ENCODE measurements at places on chromosomes 2 and 18.
A peak's percentile ranks its signal among the peaks of the same experiment; 100 is the strongest.

DNA sequence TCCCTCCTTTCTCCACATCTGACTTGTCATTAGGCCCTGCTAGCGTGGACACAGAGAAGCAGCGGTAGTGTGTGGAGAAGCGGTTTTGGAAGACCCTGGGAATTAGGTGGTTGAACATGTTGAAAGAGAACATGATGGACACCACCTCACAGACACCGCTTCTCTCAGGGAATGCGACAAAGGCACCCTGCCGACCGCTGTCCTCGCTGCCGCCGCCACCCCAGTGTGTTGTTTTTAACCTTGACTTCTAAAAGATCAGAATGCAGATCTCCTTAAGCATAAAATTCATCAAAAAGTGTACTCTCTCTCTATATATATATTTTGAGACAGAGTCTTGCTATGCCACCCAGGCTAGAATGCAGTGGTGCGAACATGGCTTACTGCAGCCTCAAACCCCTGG is 33.2 kb downstream of the AQP4 start:
- no peak for DNase-seq

DNA sequence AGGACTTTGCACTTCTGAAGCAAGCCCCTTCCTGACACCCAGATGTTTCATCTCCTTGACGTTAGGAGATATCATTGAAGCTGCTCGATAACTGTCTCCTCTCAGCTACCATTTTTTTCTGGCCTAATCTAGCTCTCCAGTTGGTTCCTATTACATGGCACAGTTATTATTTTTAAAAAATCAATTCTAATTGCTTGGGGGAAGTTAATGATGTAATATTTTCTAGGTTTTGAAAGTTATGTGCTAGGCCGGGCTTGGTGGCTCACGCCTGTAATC is 22.5 kb upstream of the RAB31 start:
- no peak for DNase-seq

GRCh38 chr2:98518101-98518500 is 73.4 kb downstream of the INPP4A start:
- DNase-seq = peak; percentile 25

DNA sequence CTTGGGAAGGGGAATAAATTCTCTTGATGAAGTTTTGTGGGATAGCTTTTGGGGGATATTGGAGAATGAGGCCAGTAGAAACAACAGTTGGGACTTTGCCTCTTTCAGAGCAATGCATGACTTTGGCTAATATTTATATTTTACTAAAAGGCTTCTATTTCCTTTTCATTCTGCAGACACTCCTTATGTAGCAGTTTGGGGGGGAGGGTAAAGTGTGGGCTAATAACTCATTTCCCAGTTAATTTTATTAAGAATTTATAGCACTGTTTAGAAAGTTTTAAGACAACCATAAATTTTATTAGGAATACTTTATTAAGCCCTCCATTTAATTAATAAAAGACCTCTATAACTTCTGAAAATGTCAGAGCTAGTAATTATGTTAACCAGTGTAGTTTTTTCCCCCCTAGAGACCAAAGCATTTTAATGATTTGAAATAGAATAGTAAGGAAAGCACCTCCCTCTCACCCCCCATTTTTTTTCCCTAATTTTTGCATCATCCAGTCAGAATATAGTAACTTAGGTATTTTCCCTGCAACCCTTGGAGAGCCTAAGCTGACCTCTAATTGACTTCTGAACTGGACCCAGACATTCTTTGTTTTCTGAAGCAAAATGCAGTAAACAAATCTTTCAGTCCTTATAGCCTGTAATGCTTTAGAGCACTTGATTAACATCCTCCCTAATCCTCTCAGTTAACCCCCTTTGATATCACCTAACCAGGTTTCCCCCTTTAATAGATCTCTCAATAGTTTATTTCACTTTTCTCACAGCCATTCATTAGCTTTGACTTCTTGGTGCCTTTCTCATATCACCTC is 5.0 kb upstream of the MEIS1 start:
- no peak for DNase-seq

DNA sequence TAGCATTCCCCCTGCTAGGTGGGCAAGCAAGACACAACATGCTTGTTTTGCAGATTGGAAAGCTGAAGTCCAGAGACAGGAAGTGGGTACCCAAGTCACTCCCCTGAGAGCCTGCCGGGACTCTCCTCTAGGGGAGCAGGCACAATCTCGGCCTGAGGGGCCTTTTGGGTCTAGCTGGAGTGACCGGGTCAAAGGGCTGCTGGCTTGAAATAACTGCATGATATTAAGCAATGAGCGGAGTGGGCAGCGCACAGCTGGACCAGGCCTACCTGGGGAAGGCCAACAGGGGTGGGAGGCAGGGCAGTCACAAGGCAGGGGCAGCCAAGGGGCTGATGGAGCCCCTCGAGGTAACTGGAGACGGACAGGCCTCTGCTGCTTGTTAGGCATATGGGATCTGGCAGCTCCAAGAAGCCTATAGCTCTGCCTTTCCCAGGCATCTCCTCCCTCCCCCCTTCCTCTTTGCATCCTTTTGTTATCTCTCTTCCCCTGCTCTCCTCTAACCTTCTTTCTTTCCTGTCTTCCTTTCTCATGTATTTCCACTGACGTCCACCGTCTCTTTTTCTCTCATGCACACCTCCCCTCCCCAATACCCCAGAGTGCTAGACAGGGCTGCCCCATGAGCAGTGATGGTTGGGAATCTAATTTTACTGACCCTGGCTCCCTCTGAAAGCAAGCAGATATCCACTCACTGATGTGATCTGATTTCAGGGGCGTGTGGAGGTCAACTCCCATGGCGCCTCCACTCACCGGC is 237.5 kb downstream of the LOXHD1 start:
- no peak for DNase-seq

DNA sequence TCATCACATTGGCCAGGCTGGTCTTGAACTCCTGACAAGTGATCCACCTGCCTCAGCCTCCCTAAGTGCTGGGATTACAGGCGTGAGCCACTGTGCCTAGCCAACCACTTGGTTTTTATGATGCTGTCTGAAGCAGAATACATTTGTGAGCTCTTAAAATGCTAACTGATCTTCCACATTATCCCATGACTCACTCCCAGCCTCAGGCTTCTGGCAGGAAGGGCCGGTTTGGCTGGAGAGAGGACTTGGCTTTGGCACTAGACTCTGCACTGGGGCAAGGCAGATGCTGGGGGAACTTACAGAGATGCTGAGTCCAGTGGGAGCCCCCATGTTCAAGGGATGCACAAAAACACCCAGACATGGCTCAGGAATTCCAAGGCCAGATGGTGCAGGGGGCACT is 40.5 kb upstream of the SH3BP4 start:
- DNase-seq = peak; percentile 89

GRCh38 chr2:9268301-9269080 is 61.9 kb downstream of the ASAP2 start:
- DNase-seq = no peak

DNA sequence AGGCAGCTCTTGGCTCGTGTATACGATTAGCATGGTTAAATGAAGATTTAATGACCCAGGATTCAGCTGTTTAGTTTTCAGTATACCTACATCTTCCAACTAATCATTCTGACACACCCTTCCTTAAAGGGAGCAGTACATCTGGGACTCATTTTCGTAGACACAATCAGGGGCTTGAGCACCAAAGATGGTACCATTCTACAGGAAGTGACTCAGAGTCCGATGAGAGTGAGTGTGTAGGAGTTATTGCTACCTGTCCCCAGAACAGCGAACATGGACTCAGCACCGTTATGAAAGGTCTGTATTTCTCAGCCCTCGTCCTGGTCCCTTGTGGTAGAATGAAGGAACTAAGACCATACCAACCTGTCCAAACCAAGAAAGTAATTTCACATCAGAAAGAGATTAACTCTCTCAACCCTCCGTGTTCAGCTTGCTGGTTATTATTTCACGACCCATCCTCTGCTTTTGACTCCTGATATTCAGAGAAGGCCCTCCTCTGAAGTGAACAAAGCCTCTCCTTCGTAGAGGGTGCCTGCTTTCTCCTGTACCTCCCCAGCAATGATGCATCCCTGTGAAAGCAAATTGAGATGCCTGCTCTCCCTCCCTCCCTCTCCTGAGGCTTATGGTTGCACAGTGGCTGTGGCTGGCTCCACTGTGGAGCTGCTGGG is 214.8 kb downstream of the MTX2 start:
- no peak for DNase-seq

GRCh38 chr18:61528961-61529360 is 195.7 kb downstream of the CDH20 start:
- DNase-seq = no peak

DNA sequence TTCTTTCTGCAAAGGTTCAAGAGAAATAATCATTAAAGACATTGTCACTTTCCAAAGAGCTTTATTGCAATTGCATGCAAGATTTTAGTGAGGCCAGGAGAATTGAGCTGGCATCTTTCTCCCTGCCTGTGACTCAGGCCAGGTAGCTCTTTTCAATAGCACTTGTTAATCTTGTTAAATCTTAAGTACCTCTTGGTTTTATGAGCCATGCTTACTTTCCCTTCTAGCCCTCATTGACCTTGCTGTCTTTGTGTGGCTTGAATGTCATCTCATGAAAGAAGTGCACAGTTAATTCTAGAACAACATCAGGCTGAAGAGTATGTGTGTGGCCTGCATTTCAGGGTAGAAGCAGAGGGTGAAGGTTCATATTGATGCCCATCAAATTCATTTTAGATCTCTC is 14.8 kb upstream of the LGALSL start:
- no peak for DNase-seq

DNA sequence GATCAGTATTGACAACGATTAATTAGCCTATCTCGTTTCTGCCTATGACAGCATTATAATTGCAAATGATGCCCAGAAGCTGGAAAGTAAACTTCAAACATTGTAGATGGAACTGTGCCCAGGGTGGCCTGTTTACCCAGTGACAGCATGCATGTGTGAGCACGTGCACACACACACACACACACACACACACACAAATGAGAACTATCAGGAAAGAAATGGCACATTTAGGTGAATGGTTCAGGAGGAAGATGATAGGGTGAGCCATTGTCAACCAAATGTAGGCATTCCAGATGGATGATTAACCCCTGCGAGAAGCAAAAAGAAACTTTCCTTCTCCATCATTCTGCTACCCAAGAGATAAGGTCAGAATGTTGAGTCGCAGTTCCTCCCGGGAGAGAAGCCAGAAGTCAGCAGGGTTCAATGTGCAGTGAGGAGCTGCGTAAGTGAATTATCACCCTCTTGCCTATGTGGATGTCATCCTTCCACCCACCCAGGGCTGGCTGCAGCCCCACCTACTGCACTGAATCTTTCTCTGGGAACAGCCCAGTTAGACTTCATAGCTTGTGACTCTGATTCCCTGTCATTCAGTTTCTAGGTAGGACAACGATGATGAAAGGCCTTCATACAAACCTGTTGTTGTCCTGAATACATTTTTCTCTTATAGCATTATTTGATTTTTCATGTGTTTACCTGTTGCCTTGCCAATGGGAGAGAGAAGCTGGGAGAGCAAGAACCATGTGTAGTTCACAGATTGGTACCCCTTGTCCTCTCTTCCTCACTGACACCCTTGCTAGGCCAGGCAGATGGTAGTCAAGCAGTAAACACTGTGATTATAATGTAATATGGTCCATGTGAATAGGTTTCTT is 3.5 kb upstream of the APOB start:
- no peak for DNase-seq

DNA sequence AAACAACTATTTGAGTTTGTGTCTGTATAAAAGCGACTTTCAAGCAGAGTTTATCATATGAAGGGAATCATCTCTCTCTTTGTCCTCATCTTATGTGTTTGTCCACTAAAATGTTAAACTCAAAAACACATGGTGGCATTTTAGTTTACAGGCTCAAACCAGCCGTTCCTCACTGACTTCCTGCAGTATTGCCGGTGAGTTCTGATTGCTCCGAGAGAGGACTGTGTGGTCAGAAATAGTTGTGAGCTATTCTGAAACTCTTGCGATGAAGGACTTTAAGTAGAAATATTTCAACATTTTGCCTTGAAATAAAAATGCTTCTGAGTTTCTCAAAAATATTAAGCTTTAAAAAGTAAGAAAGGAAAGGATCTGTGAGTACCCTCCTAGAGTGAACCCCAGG is 163.2 kb upstream of the CAVIN2 start:
- DNase-seq = no peak

DNA sequence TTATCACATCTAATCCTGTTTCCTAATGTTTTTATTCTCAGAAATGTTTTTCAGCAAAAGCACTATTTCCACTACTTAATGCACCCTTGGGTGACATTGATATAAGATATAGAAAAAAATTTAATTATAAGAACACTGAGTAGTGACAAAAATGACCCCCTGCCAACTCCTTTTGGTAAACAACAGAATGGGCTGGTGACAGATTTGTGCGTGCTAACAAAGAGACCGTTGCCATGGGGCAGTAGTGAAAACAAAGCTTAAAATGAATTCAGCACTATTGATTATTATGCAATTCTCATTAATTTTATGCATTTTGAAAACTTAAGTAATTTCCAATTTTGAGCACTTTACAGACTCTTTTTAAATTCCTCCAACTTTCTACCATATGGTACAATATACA is 33.1 kb downstream of the RDH14 start:
- DNase-seq = no peak

DNA sequence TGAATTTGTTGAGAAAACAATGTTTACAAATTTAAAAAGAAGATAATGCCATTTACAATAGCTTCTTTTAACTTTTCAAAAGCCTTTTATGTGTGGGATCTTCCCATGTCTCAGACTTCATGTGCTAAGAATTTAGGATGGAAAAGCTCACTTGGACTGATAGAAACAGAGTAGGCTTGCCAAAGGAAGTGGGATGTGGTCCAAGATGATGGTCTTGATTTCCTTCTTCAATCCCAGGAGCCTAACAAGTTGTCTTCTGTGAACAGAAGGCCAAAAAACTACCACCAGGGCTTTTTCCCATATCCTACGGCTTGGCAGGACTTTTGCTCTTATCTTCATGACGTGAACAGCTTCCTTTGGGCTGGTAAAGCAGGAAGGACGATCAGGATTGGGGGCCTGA is 9.5 kb downstream of the CXCR4 start:
- DNase-seq = no peak

DNA sequence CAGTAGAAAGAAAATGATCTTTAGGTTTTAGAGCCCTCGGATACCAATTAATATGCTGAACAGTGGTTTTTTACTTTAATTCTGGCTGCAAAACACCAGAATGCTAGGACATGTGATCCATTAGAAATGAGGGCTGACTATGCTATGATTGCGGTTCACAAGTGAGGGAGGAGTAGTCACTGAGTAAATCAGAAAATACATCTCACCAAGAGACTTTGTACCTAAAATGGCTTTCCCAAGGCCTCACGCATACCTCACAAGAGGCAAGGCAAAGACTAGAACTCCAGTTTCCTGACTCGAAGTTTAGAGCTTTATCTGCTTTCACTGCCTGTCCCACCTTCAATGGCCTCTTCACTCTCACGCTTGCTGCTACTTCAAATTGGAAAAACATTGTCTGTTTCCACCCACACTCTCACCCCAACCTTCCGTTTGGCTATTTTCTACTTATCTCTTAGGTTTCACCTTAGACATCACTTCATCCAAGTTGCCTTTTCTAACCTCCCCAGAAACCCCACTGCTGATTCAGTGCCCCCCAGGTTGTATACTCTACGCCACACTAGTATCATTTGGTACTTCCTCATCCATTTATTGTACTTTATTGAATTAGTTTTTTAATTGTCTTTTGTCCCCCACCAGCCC is 5.1 kb upstream of the MBD2 start:
- DNase-seq = no peak
